ENCODE measurements at places on chromosomes 5 and 9.

DNA sequence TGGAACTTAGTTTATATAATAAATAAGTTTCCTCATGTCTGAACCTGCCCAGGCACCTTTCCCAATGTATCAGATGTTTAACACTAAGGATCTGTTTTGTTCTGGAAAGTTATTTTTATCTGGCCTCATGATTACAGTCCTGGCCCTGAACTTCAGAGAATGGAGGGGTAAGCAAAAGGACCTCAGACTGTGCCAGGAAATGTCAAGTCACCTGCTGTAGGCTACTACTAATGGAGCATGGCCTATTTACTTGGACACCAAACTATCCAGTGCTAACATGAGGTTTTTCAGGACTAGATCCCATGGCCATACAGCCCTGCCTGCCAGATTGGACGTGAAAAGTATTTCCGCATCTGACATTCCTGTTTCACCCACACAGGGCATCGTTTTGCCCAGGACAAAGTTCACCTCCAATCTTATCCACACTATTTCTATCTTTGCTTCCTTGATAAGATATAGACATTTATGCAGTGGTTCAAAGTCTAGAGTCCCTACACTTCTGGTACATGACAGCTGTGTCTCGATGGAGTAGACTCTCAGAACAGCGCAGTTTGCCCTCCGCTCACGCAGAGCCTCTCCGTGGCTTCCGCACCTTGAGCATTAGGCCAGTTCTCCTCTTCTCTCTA is at the start of gene BTNL8:
TSS of gene BTNL8 (plus strand) at position 539 of the 626 bp plus-strand sequence. CDS start 152 bp downstream, outside the sequence.
- DNase-seq, result no peak

DNA sequence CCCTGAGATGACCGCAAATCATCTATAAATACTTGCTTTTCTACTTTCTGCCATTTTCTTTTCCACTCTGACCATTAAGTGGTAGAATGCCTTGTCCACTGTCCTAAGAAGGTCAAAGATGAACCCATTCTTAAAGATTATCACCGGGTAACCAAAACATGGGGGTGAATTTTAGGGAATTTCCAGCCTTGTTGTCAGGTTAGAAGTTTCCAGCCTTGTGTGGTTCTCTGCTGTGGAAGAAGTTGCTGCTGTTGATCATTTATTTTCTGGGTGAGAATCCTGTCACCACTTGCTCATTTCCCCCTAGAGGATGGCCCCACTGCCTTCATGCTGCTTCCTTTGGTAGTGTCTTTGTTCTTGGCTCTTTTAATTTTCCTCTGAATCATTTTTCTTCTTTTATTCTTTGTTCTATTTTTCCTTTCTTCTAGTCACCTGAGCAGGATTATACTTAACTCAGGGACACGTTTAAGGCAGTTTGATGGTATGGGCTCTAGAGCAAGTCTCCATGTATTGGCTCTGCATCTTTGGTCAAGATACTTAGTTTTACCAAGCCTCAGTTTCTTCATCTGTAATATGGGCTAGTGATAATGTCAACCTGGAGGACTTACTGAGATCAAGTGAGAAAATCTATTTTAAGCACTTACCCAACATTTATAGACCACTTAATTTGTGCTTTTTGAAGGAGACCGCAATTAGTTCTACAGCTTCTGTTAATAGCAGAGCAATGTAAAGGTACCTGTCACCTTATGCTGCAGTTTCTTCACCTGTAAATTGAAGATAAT is 266.2 kb downstream of the ARHGAP26 start:
- no peak for DNase-seq

DNA sequence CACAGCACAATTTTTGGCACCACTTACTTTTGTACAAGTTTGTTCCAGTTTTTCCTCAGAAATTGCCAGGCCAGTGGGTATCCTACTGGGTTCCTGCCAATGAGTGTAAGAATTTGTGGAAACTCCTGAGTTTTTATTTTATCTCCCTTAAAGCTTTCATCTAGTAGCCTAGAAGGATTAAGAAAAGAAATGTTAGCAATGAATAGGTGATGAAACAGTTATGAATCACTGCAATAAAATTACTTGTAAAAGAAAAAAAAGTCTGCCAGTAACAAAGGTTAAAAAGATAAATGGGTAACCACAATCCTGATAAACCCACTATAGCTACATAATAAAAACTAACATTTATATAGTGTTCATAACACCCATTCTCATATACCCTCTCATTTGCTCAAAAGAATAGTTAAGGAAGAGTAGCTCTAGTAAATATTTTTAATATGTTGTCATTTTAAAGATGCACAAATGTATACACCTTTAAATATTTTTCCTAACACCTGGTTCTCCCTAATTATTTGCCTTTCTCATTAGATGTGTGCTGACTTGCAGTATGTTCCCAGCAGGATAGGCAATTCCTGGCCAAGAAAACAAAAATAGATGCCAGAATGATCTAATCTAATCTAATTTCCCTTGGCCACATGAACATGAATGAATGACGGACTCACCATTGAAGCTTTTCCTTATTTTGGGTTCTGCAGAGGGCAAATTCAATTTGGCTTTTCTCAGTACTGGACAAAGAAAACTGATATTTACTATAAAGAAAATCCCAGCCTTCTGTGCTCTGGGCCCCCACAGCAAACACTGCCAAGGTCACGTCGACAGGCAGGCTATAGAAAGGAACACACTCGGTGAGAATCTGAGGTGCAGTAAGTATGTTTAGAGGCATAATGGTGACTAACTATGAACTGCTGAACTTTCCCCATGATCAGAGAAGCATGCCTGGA is 26.4 kb downstream of the ERAP1 start:
- DNase-seq, result no peak

DNA sequence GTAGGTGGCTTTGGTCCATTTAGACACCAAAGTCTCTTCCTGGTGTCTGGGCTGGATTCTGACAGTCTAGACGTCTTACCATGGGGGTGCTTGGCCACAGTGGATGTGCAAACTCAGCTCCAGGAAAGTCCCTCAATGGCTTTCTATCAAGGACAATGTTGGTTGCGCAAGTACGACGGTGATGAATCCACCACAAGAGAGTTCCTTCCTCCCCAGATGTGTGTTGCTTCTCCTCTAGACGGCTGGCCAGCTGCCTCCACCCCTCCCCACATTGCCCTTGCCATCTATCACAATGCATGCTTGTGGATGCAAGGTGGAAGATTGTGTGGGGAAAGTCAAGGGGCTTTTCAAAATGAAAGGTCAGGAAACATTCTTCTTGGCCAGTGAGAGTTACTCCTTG is 89.7 kb upstream of the IRX2 start:
- DNase-seq, result no peak

GRCh38 chr5:28780083-28780692 is 1741.8 kb upstream of the CDH9 start:
- no peak for DNase-seq

DNA sequence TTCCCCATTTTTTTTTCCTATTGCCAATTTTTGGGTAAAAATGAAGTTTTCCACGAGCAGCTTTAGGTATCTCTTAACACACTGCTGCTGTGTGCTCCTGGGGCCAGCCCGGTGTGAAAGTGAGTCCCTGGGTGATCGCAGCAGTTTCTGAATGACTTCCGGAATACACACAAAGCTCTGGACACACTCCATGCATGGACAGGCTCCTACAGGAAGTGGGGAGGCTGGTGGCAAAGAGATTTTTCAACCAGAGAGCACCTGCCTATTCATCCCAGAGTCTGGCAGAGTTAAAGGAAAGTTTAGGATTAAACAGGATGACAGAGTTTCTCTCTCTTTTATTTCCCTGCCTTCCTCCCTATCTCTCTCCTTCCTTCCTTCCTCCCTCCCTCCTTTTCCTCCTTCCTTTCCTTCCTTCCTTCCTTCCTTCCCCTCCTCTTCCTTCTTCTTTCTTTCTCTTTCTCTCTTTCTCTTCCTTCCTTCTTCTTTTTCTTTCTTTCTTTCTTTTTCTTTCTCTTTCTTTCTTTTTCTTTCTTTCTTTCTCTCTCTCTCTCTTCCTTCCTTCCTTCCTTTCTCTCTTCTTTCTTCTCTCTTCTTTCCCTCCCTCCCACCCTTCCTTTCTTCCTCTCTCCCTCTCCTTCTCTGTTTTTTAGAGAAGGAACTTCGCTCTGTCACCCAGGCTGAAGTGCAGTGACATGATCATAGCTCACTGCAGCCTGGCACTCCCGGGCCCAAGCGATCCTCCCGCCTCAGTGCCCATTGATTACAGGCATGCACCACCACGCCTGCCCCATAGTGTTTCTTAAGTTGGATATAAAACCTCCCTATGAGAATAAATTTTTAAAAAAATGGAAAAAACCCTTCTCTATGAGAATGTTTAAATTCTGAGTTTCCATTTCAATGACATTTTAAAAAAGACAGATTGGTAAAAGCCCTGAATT is 38.7 kb upstream of the UBTD2 start:
- no peak for DNase-seq

GRCh38 chr9:134174073-134174449 is 9.7 kb upstream of the RNU6ATAC start:
- no peak for DNase-seq

DNA sequence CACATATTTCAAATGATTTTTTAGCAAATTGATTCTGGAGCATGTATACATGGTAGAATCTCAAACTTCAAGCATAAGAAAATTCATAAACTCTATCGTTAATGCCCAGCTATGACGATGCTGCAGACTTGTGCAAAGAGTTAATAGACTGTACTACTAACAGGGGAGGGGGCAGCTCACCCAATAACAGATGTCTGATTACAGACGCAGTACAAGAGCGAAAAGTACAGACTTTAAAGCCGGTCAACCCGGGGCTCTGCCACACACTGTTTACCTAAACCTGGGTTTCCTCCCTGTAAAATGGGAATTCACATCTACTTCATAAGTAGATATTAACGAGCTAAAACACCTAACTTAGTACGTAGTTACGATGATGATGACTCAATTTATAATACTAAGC is 651 bp downstream of the TRIM23 start:
- no peak for DNase-seq

GRCh38 chr9:93594041-93594756 is 17.8 kb downstream of the PHF2 start:
- no peak for DNase-seq

DNA sequence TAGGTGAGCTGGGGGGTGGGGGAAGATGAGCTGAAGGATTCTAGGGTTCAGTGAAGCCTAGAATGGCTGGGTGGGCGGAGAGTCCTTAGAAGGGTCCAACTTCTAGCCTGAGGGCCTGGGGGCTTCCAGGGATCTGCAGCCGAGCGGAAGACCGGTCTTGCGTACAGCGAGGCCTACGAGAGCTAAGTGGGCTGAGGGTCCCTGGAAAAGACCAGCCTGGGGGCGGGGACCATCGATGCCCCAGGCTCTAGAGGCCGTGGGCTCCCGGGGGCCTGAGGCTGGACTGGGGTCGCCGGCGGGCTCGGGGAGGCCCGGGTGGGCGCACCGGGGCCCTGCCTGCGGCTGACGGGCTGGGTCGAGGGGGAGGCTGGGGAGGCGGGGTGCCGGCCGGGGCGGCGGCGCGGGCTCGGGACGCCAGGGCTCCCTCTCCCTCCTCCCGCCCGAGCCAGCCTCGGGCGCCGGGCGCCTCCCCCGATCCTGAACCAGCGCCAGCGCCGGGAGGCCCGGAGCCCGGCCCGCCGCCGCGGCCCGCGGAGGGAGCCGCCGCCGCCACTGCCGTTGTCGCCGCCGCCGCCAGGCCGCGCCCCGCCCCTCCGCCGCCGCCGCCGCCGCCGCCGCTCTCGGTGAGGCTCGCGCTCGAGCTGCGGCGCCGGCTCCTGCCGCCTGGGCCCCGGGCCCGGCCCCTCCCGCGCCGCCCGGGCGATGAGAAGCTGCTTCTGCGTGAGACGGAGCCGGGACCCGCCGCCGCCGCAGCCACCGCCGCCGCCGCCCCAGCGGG is at the start of gene MVB12B:
TSS of gene MVB12B (plus strand) at position 602 of the 778 bp plus-strand sequence. CDS start at position 703, 101 bp downstream.
- DNase-seq, result peak; percentile 63

- DNase-seq, result no peak
These were observed 73.1 kb downstream of the LRSAM1 start for GRCh38 chr9:127524373-127524772.

DNA sequence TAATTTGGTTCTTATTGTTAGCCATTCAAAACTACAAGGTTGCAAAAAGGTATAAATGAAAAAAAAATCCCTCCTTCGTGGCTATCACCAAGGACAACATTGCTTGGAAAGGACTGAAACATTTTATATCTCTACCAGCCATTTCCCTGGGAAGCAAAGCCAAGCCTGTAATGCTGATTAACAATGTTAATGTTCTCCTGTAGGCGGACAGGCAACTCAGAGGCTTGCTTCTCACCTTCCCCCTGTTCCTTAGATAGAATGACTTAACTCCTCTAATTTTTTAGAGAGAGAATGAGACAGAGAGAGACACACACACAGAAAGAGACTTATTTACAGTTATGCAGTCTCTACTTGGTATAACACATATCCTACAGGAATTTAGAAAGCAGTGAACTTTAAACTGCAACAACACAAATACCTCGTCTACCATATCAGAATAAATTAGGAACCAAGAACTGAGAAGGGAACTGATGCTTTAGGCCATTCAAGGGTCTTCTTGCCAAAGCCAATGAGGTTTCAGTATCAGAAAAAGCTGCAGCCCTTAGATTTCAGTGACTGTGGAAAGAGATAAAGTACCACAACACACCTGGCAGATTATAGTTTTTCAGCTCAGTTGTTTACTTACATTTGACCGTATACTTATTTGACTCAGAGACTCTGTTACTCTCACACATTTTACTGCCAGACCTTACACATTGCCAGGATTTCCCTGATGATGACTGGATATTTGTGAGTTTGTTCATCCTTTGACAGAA is 20.9 kb upstream of the MAN2A1 start:
- no peak for DNase-seq

DNA sequence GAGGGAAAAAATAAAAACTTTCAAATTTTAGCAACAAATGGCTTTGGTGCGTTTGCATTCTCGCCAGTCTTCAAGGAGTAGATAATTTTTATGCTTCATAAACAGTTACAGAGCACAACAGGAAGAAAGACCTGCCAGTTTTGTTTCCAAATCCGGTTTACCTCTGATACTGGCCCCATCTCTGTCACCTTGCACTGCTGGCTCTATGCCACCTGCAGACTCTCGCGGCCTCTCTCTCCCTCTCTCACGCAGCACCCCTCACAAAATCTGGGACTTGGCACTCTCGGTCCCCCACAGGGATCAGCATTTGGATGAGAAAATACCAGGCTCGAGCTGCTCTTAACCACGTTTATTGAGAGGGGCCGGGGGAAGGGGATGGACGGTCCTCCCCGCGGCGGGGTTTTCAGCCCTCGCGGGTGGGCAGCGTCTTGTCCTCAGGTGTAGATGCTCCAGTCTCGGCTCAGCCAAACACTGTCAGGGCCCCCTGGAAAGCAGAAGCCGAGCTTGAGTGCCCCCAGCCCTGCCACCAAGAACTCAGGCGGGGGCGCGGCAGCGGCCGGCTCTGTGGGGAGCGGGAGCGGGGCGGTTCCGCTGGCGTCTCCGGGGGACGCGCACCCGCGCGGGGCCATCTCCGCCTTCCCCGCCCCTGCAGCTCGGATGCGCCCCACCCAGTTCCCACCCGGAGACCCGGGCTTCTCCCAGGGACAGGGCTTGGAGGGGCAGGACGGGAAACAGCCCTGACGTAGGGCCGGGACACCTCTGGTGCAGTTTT is 1.3 kb downstream of the SCGB3A1 start:
- peak; percentile 20 for DNase-seq

GRCh38 chr9:89089176-89089575 is 89.4 kb downstream of the SHC3 start:
- no peak for DNase-seq

DNA sequence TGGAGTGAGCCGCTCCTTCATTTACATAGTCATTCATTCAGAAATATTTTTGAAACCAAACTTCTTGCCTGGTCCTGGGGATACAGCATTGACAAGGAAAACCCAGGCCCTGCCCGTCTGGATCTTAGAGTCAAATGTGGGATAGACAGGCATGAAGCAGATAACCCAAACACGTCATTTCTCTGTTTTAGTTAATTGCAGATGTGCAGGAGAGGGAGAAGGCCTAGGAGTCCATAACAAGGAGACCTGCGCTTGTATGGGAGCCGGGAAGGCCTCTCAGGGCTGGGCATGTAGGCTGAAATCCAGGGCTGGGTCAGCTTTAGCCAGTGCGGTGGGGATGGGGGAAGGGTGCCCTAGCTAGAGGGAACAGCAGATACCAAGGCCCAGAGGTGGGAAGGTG is 43.3 kb downstream of the PRRX2 start:
- DNase-seq, result no peak

All from activated naive CD4-positive, alpha-beta T cell treated with anti-CD3 and anti-CD28 coated beads, Interleukin-2, amount 10 ng/mL, durations not matched to agents 7 days and 5 days (primary cell).